ENCODE measurements at places on chromosomes 11 and 22.
A peak's percentile ranks its signal among the peaks of the same experiment; 100 is the strongest.

DNA sequence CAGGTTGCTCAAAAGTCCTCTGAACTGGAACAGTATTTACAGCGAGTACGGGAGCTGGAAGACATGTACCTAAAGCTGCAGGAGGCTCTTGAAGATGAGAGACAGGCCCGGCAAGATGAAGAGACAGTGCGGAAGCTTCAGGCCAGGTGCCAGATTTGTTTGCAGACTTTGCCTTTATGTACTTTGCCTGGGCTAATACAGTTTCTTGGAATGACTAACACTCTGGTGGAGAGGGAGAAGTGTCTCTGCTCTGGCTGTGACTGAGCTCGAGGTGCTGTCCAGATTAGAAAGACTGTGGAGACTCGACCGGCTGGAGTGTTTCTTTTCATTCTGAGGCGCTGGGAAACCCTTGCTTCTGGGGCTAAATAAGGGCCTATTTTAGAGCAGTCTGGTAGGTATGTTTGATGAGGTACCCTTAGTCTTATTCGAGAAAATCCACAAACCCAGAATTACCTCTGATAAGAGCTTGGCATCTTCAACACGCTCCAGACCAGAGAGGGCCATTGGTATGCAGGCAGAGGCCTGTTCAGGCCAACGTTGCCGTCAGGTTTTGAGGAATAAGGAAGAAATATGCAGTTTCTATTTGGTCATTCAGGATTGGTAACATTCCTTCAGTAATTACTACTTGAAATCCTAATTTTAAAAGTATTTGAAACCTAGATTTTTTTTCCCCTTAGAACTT is 76.5 kb downstream of the SWAP70 start:
- DNase-seq, result peak; percentile 4

DNA sequence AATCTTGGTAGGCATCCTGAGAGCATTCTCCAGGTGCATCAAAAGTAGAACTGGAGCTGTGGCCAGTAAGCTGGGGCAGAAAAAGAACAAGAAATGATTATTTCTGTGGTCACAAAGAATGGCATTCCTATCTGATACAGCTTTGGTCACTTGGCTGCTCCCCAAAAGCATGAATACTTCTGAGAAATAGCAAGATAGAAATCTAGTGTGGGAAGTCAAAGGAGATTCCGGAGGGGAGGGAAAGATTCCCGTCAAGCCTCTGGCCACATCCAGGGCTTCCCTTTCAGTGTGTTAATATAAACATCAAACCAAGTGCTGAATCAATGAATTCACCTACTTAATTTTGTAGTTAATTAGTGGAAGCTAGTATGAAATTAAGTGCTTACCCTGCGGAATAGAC is 1185.4 kb downstream of the LRRC4C start:
- no peak for DNase-seq

- no peak for DNase-seq
Observed at GRCh38 chr22:45885171-45885840, 91.7 kb downstream of the WNT7B start.

DNA sequence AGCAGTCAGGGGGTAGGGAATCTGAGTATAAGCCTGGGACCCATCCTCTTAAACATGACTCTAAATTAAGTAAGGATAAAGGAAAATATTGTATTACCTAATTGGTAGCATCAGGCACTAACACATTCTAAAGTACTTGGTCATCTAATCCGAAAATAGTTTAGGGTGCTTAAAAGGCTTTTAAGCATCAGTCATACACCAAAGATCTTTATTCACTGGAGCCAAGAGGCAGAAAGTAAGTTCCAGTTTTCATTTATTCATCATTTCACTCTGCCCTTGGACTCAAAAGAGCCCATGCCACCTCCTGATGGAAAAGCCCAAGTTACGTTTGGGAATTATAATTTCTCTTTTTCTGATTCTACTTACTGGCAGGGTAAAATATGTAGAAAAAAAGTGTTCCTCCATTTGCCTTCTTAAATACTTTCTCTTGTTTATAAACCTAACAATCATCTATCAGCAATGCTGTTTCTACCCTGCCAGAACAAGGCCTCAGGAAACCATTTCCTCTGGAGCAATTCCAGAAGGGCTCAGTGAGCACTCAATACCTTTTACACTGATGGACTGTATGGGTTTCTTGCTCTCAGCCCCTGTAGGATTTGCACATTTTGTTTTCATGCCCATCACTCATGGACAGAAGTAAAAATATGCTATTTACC is 120.1 kb upstream of the SLC5A12 start:
- DNase-seq, result no peak

DNA sequence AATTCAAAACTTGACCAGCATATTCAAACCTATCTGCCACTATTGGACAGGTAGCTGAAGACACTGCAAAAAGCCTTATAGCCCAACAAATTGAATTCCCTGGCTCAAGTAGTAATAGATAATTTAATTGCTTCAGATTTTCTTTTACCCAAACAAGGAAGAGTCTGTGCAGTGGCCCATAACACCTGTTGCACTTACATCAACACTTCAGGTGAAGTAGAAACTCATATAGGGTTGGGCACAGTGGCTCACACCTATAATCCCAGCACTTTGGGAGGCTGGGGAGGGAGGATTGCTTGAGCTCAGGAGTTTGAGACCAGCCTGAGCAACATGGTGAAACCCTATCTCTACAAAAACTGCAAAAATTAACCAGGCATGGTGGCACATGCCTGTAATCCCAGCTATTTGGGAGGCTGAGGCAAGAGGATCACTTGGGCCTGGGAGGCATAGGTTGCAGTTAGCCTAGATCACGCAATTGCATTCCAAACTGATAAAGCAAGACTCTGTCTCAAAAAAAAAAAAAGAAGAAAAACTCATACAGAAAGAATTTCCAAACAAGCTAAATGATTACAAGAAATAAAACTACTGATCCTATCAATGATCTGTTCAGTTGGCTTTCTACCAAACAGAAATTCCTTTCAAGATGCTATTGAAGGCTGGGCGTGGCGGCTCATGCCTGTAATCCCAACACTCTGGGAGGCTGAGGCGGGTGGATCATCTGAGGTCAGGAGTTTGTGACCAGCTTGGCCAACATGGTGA is 9.5 kb downstream of the FOLR3 start:
- DNase-seq, result no peak

DNA sequence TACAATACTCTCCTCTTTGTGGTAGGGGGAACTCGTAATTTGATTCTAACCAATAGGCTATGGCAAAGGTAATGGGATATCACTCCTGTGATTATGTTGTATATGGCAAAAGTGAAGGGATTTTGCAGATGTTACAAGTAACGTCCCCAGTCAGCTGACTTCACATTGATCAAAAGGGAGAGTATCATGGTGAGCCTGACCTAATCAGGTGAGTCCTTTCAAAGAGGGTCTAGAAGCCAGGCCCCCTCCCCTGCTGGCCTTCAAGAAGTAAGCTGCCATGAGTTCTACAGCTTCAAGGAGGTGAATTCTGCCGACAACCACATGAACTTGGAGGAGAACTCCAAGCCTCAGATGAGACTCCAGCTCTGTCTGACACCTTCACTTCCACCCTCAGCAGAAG is 20.0 kb downstream of the TBRG1 start:
- no peak for DNase-seq

DNA sequence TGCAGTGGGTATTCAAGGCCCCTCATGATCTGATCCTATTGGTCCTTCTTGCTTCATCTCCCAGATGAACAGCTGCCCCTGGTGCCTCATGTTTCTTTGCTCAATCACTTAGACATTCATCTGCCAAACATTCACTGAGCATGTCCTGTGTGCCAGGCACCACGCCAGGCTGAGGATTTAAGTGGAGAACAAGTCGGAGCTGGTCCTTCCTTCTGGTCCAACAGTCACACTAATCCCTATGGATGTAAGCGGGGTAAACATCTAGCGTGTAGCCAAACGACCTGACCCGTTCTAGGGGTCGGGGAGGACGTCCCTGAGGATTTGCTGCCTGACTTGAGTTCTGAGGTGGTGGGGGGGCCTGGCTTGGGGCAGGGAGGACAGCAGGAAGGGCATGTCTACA is 21.9 kb downstream of the ZMAT5 start:
- peak; percentile 99 for DNase-seq

DNA sequence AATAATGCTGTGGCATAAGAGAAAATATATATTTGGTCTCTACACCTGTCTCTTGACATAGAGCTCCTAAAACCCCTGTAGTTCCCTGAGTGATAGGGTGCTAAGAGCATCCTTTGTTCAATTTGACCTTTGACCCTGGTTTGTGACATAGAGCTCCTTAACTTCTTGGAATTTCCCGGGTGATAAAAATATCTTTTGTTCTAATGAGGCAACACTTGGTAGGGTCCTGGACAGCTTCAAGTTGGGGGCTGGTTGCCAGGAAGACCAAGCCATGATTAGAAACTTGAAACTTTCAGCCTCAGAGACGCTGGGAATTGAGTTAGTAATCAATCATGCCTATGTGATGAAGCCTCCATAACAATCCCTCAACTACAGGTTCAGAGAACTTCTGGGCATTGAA is 105.4 kb downstream of the CASP12 start:
- no peak for DNase-seq

DNA sequence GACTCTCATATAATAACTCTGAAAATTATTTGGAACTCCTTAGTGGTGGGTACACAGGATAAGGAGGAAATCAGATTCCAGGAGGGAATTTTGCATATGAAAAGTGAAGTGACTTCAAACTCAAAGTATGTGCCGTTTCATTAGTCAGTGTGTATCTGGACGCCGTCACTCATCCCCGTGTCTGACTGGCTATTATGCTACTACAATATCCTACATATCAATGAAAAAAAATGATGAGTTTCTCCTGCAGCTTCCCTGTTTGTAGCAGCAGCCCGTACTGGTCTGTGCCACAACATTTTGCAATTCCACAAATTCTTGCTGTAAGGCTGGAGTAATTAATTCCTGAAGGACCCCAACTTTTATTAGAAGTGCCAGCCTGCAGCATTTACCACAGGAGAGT is 16.5 kb downstream of the WT1 start:
- DNase-seq, result no peak

DNA sequence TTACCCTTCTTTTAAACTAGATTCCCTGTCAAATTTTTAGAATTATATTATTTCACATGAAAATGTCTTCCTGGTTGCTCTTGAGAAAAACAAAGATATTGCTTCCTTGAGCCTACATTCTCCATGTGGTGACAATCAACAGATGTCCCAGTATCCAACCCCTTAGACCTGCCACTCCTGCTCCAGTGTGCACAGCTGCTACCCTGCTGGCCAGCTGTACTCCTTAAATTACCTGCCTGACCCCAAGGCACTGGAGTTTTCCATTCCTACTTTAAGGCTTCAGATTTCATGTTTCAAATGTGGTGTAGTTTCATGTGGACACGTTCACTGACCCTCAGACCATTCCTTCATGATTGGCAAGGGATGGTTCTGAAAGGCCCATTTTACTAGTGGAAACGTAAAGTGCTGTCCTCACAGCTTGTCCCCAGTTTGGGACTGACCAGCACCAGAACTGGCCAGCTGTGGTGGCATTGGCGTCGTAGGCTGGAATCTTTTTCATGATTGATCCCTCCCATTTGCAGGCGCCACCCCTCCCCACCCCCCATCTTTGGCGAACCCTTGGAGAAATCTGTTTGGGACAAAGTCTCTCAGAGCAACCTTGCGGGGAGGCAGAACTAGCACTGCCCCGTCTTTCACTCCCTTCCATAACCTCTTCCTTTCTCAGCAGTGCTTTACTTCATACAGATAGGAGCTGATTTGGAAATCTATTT is 123.5 kb downstream of the DBX1 start:
- no peak for DNase-seq

DNA sequence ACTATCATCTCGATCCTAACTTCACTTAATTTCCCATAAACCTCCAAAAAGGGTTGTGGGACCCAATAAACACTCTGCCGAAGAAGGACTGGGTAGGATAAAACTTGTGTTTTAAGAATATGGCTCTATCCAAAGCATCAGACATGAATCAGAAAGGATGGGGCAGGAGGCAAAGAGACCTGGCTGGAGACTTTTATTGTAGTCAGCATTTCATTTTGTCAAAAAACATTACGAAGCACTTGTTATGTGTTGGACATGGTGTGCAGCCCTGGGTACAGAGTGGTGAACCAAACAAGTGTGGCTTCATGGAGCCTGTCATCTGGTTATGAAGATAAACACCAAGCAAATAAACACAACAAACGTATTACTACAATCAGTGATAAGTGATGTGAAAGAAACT is 17.3 kb downstream of the IL10RA start:
- no peak for DNase-seq

- no peak for DNase-seq
Observed at GRCh38 chr22:39353346-39353745, 3.6 kb downstream of the SYNGR1 start.

- DNase-seq, result no peak
Observed at GRCh38 chr22:17138513-17138912, 17.4 kb upstream of the TMEM121B start.

DNA sequence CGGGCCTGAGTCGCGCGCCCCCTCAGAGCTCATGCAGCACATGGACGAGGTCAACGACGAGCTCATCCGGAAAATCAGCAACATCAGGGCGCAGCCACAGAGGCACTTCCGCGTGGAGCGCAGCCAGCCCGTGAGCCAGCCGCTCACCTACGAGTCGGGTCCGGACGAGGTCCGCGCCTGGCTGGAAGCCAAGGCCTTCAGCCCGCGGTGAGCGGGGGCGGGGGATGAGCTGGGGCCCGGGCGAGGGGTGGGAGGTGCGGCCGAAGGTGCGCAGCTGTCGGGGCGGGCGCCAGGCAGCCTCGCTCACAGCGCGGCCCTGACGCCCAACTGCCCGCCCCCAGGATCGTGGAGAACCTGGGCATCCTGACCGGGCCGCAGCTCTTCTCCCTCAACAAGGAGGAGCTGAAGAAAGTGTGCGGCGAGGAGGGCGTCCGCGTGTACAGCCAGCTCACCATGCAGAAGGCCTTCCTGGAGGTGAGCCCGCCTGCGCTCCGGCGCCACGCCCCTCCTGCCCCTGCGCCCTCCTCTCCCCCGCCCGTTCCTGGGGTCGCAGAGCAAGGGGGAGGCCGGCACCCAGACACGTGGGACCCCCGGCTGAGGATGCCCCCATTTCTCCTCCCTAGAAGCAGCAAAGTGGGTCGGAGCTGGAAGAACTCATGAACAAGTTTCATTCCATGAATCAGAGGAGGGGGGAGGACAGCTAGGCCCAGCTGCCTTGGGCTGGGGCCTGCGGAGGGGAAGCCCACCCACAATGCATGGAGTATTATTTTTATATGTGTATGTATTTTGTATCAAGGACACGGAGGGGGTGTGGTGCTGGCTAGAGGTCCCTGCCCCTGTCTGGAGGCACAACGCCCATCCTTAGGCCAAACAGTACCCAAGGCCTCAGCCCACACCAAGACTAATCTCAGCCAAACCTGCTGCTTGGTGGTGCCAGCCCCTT is 20.5 kb downstream of the EPS8L2 start:
- peak; percentile 18 for DNase-seq

DNA sequence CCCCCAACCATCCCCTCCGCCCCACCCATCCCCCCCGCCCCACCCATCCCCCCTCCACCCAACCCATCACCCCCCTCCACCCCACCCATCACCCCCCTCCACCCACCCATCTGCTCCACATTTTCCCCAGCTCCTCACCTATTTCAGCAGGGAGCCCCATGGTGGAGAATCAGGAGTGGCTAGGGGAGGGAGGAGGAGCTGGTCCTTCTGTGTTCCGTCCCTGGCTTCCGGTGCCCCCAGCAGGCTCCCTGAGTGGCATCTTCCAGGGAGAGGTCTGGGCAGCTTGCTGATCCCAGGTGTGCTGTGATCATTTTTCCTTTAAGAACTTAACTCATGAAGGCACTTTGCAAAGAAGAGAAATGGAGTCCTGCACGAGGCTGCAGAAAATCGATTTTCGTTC is 365.8 kb downstream of the TBC1D22A start:
- DNase-seq, result peak; percentile 58

All from NCI-H2171 treated with DMSO at 0.1 percent for 48 hours (cell line).